ENCODE measurements at places on chromosomes 7 and 10.

DNA sequence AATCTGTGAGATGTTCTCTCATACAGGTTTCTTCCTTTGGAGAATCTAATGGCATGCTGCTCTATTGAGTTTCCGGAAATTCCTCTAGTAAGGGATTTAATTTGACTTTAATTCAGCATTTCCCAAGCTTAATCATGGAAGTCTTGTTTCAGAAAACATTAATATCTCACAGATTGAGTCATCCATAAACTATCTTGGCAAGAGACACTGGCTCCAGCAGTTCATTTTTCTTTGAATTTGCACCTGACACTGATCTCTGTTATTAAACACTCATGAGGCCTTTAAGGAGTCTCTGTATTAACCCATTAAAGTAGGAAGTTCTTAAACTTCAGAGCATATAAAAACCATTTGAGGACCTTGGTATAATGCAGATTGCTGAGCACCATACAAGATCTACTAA is 3.6 kb upstream of the ITGB8 start:
- DNase-seq = no peak

DNA sequence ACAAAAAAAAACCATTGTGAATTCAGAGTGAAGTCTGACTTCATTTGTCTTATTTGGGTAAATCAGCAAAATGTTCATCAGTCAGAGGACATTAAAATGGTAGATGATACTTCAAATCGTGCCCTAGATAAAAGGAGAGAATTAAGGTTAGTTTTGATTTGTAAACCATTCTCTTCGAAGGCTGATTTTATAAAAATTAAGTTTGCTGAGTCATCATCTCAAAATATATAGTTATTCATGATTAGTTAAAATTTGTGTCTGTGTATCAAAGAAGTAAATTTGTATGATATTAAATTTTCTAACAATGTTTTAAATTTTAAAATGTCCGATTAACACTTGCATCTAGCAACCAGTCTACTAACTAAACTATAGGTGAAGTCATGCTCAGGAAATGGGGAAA is 35.3 kb downstream of the MET start:
- no peak for DNase-seq

- DNase-seq = no peak
These were observed 293.5 kb upstream of the AKR1E2 start for GRCh38 chr10:4532467-4532866.

GRCh38 chr10:119431034-119431772 is 111.3 kb downstream of the RGS10 start:
- no peak for DNase-seq

GRCh38 chr10:129038522-129038921 is 428.5 kb upstream of the MGMT start:
- DNase-seq = no peak

DNA sequence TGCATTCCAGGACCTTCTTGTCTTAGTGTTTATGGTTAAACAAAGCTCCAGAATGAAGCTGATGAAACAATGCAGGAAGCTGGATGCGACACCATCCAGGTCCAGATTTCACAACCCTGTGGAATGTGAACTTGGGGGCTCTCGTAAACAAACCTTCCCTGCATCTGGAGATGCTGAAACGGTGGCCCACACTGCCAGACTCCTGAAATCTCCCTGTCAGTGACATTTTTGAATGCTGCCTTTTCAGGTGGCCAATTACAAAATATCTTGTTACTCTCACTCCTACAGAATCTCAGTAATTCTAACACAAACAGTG is 18.8 kb downstream of the VIPR2 start:
- DNase-seq = no peak

- no peak for DNase-seq
These were observed 10.6 kb downstream of the VIM start for GRCh38 chr10:17238445-17239291.

DNA sequence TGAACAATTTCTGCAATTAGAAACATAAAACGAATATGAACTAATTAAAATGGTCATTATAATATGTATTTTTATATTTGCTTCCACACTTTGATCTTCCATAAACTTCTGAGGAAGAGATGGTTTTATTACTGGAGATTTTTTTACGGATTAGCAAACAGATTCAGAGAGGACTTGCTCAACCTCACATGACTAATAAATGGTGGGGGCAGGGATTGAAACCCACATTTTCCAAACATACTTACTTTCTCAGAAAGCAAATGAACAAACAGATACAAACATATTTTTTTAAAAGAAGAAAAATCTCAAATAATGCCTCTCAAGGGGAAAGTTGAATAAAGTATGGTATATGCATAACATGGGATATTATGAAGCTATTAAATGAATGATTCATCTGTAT is 18.3 kb downstream of the ANKMY2 start:
- DNase-seq = no peak

DNA sequence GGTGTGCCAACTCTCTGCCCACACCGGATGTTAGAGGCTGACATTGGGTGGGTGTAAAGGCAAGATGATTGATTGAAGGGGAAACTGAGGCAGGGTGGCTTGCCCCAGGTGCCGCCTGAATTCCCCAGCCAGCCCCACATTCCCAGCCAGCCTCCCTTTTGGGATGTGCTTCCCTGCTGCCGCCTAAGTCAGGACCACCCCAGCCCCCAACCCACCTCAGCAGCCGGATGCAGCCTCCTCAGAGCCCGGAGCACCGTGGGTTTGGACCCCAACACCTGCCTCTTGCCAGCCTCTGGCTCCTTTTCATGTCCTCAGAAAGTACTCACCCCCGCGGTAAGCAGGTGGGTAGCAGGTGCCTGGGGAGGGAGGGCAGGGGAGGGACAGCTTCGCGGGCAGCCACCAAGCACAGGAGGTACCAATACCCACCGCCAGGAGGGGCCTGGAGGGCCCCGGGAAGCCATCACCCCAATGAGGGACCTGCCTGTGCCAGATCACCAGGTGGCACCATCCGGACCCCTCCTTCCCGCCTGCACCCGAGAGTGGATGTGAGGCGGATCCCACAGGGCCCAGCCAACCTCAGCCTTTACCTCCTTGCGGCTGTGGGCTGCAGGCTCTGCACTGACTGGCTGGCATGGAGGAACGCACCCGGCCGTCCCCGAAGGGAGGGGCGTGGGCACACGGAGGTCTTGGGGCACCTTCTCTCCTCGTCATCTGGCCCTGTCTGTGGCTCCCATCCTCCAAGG is 60.5 kb downstream of the PWWP2B start:
- peak; percentile 51 for DNase-seq

DNA sequence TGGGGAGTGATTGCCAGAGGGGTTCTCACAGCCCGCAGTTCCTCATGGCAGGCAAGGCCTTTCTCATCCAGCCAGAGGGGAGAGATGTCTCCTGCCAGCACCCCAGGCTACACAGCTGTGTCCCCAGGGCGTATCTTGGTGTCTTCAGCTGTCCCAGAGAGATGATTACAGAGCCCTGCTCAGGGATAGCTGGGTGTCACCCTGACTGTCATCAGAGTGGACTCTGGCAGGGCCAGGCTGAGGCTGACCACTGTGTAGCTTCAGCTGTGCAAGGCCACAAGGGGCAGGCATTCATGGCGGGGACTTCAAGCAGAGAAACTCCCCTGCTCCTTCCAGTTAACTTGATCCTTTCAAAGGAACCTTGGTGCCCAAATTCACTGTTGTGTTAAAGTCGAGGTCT is 124.2 kb downstream of the RGS10 start:
- DNase-seq = no peak

- DNase-seq = no peak
These were observed 27.7 kb downstream of the TDRD1 start for GRCh38 chr10:114206902-114207301.

DNA sequence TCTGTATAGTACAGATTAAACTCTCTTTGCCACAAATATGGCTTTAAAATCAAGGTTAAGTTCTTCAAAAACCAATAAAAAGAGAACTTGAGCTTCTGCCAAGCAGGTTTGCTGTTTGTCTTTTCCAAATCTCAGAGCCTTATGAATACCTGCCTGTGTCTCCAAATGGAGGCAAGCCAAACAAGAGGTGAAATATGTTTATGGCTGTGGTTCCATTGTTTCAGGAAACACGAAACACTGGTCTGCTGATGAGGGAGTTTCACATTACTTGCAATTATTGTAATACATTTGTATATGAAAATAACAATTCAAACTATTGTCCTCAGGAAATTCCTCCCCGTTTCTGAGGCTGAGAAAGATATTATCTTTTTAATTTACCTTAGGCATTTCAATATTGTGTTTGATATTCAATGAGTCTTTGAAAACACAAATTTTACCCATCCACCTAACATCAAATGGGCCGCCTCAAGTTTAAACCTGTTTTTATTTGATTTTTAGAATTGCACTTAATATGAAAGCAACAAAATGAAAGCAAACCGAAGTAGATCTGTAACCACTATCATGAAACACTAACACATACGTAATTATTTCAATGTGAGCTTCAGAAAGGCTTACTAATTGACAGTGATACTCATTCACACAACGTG is 359.3 kb downstream of the HGF start:
- DNase-seq = no peak

DNA sequence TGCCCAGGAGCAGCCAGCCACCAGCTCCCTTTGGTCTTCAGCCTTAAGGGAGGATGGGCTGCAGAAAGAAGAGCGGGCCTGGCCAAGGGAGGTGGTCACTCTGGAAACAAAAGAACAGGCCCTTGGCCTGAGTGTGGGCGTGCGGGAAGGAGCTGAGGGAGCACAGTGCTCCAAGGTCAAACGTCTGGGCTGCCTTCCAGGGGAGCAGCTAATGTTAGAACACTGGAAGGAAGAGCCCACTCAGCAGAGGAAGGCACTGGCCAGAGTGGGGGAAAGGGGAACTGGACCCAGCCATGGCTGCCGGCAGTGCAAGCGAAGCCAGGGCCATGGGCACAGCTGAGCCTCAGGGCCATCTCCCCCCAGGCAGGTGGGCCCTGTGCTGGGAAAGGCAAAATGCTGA is 42.7 kb downstream of the FAM53B start:
- no peak for DNase-seq

DNA sequence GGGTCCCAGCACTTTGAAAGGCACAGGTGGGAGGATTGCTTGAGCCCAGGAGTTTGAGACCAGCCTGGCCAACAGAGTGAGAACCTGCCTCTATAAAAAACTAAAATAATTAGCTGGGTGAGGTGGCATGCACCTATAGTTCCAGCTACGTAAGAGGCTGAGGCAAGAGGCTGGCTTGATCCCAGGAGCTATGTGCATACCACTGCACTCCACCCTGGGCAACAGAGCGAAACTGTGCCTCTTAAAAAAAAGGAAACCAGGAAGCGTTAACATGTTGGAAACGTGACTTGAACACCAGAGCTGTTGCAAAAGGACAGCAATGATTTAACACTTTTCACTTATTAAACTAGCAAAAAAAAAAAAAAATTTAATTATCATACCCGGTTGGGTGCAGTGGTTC is 12.6 kb downstream of the BAZ1B start:
- no peak for DNase-seq

- no peak for DNase-seq
These were observed 86.6 kb downstream of the ITGB8 start for GRCh38 chr7:20417260-20417659.

- DNase-seq = no peak
These were observed 3.1 kb downstream of the SLC39A12 start for GRCh38 chr10:17954861-17955260.

- no peak for DNase-seq
These were observed 107.9 kb downstream of the POU6F2 start for GRCh38 chr7:39085590-39086049.

DNA sequence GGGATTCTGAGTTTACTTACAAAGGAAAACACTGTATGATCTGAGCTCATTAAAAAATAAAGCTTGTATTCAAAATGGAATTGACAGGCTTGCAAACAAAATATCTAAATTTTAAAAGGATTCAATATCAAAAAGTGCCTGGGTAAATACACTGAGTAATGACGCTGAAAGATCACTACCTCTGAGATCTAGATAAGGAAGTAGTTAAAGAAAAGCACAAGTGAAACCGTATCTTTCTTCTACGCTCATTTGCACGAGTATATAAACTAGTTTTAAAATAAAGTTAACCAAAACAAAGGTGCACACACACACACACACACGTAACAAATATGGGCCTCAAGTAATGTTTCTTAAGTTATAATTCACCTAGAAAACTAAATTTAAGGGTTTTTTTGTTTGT is 93.4 kb downstream of the SNX13 start:
- DNase-seq = no peak

- no peak for DNase-seq
These were observed 58.4 kb downstream of the VOPP1 start for GRCh38 chr7:55513868-55514267.

GRCh38 chr7:140214075-140214684 is 37.4 kb upstream of the KDM7A start:
- DNase-seq = peak; percentile 29

DNA sequence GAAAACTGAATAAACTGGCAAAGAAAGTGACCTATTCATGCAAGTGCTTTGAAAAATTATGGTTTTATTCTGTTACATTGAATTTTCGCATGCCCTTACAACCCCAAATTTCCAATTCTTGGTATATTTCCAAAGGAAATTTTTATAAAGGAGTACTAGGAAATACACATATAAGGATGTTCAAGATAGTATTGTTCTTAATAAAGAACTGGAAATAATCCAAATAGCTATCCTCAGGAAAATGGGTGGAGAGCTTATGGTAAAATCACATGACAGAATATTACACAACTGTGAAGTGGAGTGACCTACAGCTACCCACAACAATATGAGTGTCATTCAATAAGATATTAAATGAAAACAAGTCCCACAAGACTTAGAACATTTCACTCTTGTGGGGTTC is 138.9 kb upstream of the BMPER start:
- no peak for DNase-seq

GRCh38 chr10:29141761-29142160 is 147.1 kb upstream of the LYZL1 start:
- no peak for DNase-seq

DNA sequence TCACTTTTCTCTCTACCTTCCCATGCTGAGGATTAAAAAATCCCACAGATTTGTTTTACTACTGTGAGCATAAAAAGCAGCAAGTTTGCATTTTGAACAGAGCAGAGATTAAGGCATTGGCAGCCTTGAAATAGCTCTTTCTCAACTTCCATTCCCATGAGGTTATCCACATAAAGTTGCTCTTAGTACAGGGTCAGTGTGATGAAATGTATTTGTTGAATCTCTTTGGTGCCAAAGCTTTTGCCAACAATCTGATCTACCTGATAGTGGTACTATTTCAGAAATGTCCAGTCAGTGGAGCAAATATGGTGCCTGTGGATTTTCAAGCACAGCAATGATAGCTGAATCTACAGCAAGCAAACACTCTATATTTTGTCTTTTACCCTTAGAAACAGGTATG is 254.8 kb downstream of the INHBA start:
- DNase-seq = no peak

DNA sequence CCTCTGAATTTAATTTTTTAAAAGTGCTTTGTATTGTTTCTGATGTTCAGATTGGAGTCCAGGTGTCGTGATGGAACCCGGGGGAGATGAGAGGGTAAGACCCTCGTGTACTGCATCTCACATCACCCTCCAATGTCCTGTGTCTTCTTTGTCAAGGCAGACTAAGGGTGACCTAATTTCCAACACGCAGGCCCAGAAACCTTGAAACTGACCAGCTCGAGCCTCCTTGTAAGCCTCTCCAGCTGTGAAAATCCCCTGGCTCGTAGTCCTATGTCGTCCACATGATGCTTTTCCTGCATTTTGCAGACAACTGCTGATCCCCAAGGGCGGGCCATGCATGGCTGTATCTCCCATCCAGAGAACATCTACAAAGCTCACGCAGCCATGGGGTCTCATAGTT is 220.2 kb downstream of the ARHGAP12 start:
- DNase-seq = no peak
